Right renal pelvis (tissue), 4 donors: ENCODE measurements at places on chromosomes 4 and X.
A peak's percentile ranks its signal among the peaks of the same experiment; 100 is the strongest.

DNA sequence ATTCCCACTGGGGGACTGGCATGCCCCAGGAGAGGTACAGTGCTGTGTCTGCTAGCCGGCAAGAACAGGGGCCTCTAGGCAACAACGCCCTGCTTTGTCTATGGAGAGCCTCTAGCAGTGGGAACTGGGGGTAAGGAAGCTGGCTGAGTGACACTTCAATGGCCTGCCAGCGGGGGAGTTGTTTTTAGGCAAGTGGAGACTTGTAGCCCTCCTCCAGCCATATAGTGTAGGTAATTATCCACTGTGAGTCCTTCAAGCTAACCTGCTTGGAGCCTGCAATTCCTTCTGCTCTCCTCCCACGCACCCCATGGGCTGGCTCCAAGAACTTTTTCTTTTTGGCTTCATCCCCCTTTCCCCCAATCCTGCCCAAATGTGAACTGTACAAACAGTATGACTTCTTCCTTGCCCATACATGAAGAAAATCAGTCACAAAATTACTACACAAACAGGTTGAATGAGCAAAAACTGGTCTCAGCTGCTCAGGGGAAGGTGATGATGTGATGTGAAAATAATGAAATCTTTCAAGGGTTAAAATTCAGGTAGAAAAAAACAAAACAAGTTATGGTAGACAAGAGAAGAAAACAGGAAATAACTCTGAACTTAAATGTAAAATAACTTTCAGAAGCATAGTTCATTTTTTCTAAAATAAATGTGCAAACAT is 33.1 kb downstream of the LEF1 start:
- DNase-seq = no peak

GRCh38 chr4:99383833-99384392 is 31.4 kb upstream of the ADH1C start:
- peak; percentile 58 for DNase-seq

DNA sequence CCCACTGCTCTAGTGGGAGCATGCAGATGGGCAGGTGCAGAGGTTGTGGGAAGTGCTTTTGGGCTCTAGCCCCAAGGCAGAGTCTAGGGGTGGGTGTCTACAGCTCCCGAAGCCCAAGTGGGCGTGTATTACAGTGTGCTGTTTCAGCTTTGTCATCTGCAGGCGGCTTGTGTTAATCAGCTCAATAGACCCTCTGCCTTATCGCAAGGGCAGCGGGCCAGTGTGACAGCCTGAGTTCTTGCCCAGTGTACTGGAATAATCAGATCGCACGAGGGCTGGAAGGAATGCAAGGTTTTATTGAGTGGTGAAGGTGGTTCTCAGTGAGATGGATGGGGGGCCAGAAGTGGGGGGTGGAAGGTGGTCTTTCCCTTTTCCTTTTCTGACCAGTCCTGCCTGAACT is 529.4 kb upstream of the AMOT start:
- no peak for DNase-seq

GRCh38 chr4:159010563-159011260 is 92.2 kb upstream of the RAPGEF2 start:
- DNase-seq = no peak

- no peak for DNase-seq
These were observed 283.6 kb upstream of the PCDH10 start for GRCh38 chr4:132865458-132865857.

GRCh38 chrX:66988331-66988730 is 349.5 kb upstream of the EDA2R start:
- no peak for DNase-seq

DNA sequence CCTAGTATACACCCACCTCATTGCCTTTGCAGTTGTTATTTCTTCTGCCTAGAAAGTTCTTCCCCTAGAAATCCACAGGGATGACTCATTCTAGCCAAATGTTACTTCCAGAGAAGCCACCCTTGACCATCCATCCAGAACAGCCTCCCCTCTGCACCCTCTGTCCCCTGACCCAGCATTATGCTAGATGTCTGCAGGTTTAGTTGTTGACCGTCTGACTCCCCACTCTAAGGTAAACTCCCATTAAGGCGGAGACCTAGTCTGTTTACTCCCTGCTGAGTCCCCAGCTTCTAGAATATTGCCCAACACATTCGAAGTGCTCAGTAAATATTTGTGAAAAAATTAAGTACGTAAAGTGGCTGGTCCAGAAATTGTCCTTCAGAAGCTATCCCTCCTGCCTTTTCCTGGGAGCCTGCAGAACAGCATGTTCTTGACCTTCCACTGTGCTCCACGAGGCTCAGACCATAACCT is 11.0 kb downstream of the SRD5A3 start:
- no peak for DNase-seq

GRCh38 chr4:4685810-4686795 is 144.3 kb upstream of the STX18 start:
- DNase-seq = no peak

GRCh38 chrX:11341274-11342201 is 48.3 kb downstream of the AMELX start:
- DNase-seq = peak; percentile 16

DNA sequence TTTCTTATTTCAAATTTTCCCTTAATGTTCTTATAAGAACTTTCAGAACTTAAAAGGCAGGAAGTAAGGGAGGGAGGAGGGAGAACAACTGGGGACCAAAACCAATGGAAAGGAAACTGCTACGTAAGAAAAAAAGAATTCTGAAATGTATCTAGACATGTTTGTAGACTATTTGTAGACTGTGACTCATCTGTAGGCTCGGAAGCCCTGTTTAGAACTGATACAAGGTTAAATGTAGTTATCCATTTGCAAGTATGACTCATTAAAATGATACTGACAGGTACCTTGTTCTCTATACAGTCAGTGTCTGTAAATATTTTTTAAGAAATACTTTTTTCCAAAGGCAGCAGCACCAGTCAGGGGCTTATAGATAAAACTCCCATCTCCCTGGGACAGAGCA is 202.0 kb downstream of the DHX15 start:
- DNase-seq = no peak

DNA sequence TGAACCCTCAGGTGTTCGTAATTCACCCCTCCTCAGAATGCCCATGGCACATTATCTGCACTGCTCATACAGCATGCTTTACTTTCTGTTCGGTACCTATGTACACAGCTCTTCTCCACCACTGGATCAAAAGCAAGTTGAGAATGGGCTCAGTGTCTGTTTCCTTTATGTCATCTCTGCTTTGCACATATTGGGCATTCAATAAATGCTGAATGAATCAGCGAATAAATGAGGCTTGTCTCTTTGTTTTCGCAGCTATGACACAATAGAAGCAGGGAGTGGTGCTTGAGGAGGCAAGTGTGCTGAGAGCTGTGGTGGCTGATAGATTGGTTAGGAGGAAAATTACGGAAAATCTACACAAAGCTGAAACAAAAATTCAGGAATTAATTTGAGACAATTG is 109.1 kb upstream of the VMA21 start:
- no peak for DNase-seq

- DNase-seq = no peak
These were observed 728.6 kb downstream of the TRIML1 start for GRCh38 chr4:188867796-188868195.

GRCh38 chr4:113292371-113293042 is 243.1 kb downstream of the ANK2 start:
- peak; percentile 20 for DNase-seq

DNA sequence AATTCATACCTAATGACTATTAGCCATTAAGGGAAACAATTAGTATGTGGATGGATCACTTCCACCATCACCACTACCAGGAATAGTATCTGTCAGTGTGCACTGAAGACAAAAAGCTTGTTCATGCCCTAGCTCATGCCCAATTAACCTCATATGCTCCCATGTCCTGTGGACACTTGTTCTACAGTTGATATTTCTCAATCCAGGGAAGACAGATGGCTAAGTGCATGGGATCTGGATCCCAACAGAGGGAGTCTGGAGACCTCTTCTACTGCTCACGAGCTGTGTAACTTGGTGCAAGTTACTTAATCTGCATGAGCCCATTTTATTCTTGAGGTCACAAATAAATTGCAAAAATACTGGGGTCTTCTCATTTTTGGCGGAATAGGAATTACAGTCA is 23.7 kb downstream of the AMOT start:
- DNase-seq = no peak

- no peak for DNase-seq
These were observed 157.0 kb downstream of the PCDH18 start for GRCh38 chr4:137375111-137375850.
